ENCODE measurements at places on chromosomes 2 and 18.

- no peak for DNase-seq
Measured at GRCh38 chr2:109350526-109350925, 221.5 kb downstream of the SH3RF3 start.

GRCh38 chr2:72689579-72690195 lies 136.1 kb downstream of the EXOC6B start:
- no peak for DNase-seq

DNA sequence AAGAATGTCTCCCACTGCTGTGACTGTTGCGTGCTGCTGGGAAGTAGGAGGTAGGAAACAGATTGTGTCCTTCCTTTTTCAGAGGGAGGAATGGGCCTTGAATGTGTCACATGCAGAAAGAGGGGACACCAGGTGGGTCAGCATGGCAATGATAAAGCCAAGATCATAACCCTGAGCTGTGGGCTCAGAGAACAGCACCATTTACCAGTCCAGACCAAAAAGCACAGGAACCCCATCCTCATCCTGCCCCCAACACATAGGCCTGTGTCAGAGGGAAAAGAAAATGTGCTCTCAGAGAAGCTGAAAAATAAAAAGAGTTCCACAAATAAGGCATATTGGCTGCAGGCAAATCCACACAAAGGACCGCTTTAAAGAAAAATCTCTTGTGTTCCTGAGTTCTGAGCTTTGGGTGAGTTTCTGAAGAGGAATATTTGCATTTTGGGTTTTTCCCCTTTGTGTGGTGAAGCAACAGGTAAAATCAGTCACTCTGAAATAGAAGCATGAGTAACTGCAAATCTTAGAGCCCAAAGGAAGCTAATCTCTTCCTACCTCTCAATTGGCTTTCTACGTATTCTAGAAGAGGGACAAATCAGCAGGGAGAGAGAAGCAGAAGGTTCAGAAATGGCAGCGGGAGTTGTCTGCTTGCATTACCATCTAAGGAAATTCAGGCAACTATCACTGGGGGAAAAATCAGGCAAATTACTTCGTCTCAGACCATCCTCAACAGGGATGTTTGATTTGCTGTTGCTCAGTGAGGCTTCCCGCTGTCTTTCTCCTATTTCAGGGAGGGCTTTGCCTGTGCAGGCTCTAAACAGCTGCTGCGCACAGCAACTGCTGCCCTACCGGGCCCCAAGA lies 106.8 kb downstream of the BCL11A start:
- DNase-seq, result no peak

GRCh38 chr18:60676815-60677214 lies 304.2 kb upstream of the MC4R start:
- DNase-seq, result no peak

DNA sequence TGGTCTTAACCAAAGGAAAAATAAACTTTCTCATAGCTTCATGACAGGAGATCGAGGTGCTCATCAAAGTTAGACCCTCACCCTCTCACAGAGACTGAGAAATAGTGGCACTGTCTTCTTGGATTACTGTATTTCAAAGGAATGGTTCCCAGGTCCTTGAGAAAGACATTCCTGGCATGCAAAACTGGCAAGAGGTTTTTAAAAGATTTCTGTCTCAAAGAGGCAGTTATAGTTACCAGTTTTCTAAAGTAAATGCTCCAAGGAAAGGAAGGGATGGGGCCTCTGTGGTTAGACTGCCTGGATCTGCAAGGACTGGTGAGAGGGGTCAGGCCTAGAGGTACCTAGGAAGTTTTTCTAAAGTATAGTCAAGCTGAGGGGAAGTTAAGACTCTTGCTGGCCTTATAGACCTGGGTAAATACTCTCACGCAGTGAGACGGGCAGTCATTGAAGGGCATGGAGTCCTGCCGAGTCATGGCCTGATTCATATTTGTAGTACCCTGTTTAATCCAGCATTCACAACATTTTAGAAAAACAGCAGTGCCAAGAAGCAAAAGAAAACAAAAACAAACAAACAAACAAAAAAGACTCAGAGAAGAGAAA lies 226.1 kb downstream of the DOK6 start:
- DNase-seq, result no peak

DNA sequence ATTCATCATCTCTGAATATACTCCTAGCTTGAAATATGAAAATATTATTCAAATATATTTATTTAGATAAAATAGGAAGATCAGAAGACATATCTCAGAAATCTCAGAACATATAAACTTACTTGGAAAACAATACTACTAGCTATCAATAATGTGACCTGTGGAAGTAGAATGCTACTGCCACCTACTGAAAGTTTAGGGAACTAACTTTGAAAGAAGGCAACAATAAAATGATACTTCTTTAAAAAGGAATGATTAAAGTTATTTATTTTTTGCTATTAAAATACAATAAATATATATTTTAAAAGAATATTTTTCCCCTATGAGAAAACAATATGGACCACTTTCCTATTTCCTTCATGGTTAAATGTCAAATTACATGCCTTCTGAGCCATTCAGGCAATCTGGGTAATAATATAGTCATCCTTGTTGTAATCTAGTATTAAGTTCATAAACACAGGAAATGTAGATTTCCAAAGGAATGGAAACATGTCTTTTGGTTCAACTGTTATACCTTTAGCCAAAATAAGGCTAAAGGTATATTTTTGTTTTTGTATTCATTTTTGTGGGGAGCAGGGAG lies 26.0 kb downstream of the ACADL start:
- no peak for DNase-seq

GRCh38 chr2:60964651-60965498 lies 52.6 kb upstream of the PEX13 start:
- DNase-seq, result no peak

GRCh38 chr2:88857951-88858411 lies 166.5 kb downstream of the RPIA start:
- no peak for DNase-seq

DNA sequence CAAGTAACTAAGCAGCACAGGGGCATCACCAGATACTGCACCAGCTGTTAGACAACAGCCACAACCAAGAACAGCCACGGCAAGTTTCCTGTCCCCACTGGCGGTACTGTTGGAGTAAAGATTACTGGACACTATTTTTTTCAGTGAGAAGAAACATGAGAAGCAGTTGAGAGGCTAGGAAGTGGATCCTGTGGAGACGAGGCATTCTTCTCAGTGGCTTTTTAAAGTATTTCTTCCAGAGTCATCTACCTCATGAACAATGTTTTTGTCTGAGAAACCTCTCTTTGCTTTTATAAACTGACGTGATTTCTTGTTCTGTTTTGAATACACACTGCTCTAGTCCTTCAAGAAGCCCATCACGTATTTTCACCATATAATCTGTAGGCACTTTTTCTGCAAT lies 18.8 kb downstream of the TM4SF20 start:
- DNase-seq, result no peak

- no peak for DNase-seq
Measured at GRCh38 chr18:79964330-79965118, at the start of gene HSBP1L1. Gene HSBP1L1, plus strand, starts transcription at chr18:79964643. Its CDS starts 93 bp downstream, at chr18:79964736.

DNA sequence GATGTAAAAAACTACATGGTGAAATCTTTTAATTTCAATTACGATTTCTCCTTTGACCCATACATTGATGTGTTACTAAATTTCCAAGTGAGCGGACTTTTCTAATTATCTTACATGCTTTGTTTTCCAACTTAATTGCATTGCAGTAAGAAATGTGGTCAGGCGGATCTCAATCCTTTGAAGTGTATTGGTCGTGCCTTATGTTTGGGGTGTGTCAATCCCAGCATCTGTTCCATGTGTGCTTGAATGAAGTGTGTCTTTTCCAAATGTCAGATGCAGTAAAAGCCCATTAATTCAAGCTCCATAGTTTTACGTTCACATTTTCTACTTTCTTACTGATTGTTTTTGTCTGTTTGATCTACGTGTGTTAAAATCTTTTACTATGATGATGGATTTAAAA lies 113.1 kb downstream of the UXS1 start:
- no peak for DNase-seq

DNA sequence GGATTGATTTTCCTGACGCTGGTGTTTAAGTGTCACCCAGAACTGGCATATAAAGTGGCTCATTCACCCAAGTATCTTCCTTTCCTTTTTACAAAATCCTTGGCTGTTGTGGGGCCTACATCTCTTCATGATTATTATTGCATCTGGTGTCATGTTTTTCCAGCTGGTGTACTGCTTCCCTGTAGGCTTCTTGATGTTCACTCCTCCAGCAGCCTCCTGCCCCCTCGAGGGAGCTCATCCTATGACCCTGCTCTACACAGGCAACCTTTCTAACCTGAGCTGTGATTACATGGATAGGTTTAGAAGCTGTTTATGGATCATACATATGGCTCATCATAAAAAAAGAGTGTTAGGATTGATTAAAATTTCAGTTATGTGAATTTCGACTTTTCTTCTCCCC lies 12.4 kb upstream of the AGPS start:
- DNase-seq, result no peak

GRCh38 chr2:60581433-60582282 lies 28.2 kb upstream of the BCL11A start:
- DNase-seq, result peak; percentile 4

GRCh38 chr2:204950695-204951346 lies 405.5 kb downstream of the PARD3B start:
- DNase-seq, result peak; percentile 10

GRCh38 chr2:223870840-223871611 lies 33.6 kb upstream of the AP1S3 start:
- no peak for DNase-seq

GRCh38 chr2:31235504-31235902 lies 1.6 kb downstream of the EHD3 start:
- peak; percentile 78 for DNase-seq

- no peak for DNase-seq
Measured at GRCh38 chr18:42474577-42474976, 519.5 kb downstream of the PIK3C3 start.

DNA sequence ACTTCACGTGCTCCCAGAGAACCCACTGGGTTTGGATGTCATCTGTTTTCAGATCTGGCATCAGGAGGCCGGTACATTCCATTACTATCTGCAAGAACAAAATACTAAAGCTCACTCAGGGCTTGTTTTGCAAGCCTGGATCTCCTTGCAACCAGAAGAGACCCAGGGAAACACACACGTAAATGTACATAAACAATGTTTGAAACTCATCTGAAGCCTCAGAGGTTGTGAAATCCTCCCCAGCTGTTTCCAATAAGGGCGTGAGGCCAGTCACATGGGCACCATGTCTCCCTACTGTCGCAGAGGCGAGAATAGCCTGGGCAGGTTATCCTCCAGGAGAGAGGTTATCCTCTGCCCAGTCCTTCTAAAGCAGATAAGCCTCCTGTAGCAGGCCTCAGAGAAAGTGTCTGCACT lies 186.9 kb downstream of the GFPT1 start:
- peak; percentile 89 for DNase-seq

- DNase-seq, result no peak
Measured at GRCh38 chr2:151805961-151806360, 22.3 kb downstream of the ARL5A start.

DNA sequence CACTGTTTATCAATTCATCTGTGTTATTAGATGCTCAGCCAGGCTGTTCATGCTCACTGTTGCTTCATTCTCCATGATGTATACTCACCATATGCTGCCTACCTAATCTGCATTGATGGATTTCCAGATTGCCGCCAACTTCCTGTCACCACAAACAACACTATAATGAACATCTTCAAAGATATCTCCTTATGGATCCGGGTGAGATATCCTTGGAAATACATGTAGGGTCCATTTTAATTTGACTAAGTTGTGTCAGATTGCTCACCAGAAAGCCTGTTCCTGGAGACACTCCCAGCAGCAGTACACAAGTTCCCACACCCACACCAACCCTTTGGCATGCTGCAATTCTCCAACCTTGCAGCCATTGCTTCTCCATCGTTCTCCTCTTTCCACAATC lies 547.5 kb upstream of the TNP1 start:
- DNase-seq, result no peak

DNA sequence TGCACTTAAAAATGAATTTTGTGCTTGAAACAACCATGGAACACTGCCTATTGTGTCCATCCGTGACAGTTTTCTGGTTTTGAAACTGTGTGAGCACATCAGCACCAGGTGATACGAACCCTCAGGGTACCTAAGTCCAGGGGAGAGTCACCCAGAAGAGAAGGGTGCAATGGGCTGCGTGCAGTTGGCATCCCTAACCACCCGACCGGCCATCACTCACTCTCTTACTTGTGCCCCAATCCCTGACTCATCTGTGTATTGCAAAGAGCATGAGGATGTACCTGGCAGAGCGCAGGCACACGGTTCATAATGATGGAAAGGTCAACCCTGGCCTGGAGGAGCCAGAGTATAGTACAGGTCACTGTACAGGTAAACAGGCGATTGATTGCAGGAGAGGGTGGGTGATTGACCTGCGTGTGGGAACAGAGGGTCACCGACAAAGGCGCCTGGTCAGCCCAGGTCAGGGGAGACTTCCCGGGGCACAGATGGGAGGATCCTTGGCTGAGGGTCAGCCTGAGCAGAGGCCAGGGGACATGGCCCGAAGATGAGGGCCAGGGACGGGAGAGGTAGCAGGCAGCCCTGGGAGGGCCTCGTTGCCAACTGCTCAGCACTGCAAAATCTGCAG lies 160.3 kb downstream of the SEPTIN10 start:
- DNase-seq, result no peak

DNA sequence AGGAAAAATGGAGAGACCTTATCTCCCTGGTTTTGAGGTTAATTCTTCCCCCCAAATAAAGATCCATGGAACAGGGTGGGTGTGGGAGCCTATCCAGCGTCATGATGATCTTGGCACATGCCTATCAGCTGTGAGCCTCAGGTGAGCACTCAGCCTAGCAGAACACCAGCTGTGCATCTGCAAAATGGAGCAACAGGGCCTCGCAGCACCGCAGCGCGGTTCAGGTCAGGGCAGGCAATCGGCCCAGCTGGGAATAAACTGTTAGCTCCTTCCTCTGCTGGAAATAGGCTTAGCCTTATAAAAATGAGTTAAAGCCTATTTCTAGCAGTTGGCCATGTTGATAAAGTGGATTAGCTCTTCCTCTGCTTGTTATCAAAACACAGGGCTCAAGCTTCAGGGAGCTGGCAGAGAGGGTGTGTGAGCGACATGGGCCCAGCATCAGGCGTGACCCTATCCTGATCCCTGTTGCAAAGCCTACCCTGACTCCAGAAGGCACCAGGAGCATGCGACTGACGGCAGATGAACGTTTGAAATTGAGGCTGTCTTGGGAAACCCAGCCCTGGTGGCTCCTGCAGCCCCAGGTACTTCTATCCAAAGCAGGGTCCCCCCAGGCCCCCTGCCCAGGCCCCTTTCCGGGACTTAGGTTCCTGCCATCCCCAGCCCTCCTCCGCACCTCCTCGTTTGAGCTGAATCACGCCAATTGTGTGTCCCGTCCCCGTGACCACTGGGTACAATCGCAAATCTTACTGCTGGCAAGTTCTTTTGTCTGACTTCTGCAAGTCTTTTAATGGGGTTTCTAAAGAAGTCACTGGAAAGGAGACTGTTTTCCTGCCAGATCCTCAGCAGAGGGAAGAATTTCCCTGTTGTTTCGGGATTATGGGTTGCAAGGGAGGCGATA lies 35.4 kb downstream of the ARHGEF4 start:
- DNase-seq, result no peak

DNA sequence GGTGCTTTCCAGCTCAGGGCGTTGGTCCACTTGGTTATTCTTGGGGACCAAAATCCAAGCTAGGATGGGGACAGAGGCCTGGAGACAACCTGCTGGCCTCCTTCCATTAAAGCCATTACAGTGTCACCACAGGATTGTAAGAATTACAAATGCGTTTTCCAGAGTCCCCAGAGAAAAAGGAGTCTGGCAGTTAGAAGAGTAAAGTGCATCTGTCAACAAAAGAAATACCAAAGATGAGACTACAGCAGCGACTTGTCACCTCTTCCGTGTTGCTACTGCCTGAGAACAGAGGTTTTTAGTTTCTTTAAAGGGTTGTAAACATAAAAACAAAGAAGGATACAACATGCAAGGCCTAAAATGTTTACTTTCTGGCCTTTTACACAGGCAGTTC lies 235.7 kb downstream of the AGAP1 start:
- DNase-seq, result no peak

- DNase-seq, result no peak
Measured at GRCh38 chr18:35376393-35376741, 770 bp downstream of the ZNF396 start.

All from AG04450 (cell line).